Activated naive CD4-positive, alpha-beta T cell (primary cell): ENCODE measurements at places on chromosomes 11 and 22.

- DNase-seq, result no peak
Measured at GRCh38 chr22:46780453-46780852, 18.0 kb downstream of the TBC1D22A start.

- DNase-seq, result no peak
Measured at GRCh38 chr11:57815476-57815875, 53.9 kb downstream of the CTNND1 start.

- no peak for DNase-seq
Measured at GRCh38 chr11:33778675-33779074, 4.4 kb upstream of the FBXO3 start.

DNA sequence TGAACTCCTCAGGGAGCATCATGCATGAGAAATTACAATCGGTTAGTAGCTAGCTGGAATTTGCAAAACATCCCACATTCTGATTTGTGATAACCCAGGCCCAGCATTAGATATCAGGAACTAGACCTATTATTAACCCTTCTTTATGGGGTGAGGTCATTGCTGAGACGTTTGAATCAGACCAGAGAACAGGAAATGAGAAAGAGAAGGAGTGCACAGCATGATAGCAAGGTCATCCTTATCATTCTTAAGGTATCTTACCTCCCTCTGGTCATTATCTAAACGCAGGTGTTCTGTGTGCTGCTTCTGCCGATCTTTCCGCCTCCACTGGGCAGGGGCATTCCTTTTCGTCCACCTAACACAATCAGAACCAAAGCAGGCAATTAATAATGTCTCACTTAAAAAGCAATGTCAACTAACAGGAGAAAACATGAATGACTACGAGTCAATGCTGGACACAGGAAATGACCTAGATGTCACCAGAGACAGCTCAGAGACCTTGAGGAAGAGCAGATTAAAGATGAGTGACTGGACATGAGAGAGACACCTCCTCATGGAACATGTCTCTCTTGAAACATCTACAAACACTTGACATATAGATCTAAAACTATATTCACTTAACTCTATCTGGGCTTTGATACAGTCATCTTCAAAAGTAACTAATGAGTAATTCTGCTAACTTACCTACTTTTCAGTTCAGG, 78.3 kb upstream of the SCUBE2 start:
- DNase-seq, result no peak

DNA sequence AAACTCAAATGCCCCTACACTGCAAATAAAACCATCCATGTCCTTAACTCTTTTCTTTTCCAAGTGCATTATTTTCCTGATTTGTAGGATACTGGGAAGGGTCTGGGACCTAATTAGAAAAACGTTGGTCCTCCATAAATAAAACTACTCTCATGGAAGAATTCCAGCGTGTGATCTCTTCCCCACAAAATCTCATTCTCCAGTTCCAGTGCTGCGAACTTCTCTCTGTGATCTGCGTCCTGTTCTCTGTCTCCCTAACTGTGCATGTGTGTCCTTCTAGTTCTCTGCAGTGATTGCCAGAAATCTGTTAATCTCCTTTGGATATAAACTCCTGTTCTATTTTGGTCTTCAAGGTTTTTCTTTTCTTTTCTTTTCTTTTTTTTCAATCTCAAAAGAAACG, 148.1 kb downstream of the BBOX1 start:
- DNase-seq, result no peak

DNA sequence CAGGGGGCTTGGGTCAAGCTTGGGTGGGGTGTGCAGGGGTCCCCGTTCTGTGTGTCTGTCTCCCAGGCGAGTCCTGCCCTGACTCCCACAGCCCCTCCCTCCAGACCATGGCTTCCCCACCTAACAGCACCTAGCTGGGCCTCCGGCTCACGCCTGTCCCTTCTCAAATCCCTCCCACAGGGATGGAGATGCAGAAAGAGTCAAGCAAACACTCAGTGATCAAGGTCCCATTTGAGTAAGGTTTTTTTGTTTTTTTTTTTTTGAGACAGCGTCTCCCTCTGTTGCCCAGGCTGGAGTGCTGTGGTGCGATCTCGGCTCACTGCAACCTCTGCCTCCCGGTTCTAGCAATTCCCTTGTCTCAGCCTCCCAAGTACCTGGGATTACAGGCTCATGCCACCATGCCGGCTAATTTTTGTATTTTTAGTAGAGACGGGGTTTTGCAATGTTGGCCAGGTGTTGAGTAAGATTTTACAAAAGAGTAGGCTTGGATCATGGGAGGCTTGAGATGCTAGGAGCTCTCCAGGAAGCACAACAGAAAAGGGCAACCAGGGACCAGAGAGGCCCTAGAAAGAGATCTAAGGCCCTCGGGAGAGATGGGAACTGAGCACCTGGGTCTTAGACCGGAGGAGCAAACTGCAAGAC, 5.7 kb downstream of the APOBEC3D start:
- DNase-seq, result no peak

GRCh38 chr11:100575860-100576717, 111.0 kb upstream of the ARHGAP42 start:
- DNase-seq, result no peak

DNA sequence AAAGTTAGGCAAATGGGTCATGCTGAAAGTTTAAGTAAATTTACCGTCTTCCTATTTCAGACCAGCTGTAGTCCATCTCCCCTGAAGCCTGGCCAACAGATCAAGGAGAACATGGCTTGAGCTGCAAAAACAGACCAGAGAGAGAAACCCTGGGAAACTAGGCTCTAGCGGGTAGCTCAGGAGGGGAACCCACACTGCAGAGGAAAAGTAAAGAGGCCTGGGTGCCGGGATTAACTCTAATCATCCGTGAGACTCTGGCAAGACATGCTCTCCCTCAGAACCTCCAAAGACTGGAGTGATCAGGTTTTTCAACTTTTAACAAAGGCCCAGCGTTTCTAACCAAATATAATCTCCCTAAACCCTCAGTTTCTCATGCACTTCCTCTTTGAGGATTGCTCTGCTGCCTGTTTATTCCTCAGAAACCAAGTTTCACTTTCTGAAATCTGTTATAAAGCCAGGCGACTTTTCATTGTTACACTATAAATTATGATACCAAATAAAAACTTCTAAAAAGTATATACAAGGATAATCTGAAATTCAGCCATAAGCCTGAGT, 67.5 kb downstream of the GAB2 start:
- no peak for DNase-seq

- no peak for DNase-seq
Measured at GRCh38 chr11:27820249-27820648, 120.0 kb upstream of the BDNF start.

DNA sequence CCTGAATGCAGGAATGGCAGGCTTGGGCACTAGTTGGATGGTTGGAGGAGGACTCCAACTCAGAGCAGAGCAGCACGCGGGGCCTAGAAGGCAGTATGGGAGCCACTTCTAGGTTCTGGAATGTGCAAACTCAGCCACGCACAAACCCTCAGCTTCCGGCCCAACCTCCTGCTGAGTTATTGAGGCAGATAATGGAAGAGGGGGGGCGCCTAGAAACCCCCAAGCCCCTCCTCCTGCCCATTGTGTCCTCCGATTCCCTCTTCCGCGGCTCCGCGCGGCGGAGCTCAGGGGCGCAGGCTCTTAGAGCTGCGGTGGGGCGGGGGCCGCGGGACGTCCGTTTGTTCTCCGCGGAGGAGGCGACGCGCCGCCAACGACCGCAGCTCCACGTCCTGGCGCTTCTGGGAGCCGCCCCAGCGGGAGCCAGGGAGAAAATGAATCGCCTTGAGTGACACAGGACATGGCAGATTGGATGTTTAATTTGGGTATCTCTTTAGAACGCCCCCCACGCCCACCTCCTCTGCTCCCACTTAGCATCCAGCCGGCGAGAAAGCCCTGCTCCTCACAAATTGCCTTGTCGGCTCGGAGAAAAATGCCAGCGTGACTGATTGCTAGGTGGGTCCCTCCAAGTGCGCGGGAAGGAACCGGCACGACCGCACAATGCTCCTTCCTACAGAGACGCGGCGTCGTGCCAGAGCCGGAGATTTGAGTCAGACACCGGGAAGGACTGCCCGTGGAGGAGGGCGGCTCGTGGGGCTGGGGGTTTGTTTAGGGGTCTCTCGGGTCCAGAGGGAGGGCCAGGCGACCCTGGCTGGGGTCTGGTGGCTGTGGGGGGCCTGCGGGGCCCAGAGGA, 144.6 kb downstream of the NECTIN1 start:
- DNase-seq, result no peak

- DNase-seq, result no peak
Measured at GRCh38 chr11:41461057-41461681, 1.7 kb upstream of the LRRC4C start.

- DNase-seq, result no peak
Measured at GRCh38 chr22:17807578-17808410, 33.5 kb upstream of the BID start.
